RWPE1 (cell line): ENCODE measurements at places on chromosomes 4 and X.
A peak's percentile ranks its signal among the peaks of the same experiment; 100 is the strongest.

DNA sequence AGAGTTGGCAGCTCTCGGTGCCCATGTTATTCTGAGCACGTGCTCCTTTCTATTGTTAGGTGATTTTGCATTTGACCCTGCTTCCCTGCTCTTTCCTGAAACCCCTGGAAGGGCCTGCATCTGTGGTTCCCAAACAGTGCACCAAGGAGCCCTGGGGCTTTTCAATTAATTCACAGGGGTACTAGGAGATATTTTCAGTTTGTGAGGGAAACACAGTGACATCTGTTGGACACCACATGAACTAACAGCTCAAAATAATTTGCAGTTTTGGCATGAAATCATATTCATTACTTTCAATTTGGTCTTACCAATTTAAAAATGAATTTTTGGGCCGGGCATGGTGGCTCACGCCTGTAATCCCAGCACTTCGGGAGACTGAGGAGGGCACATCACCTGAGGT is 156.6 kb downstream of the GATB start:
- DNase-seq, result peak; percentile 30

GRCh38 chrX:65933085-65933589 is 106.7 kb downstream of the VSIG4 start:
- DNase-seq, result no peak

DNA sequence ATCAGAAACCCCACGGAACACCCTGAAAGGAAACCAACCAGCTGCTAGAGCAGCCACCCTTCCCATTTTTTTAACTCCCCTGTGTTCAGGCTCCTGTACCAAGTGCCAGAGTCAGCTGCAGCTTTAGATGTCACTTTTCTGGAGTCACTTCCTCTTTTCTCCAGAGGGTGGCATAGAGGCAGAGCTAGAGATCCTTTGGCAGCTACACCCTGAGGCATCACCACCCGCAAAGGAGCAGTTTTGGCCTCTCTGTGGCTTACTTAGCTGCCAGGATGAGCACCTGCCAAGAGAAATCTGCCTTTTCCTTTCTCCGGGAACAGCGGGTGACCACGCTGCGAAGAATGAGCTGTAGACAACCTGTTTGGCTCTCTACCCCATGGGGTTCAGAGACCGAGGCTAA is 58.0 kb upstream of the CHRDL1 start:
- peak; percentile 14 for DNase-seq

- no peak for DNase-seq
Observed at GRCh38 chr4:147101678-147102077, 156.0 kb upstream of the TTC29 start.

DNA sequence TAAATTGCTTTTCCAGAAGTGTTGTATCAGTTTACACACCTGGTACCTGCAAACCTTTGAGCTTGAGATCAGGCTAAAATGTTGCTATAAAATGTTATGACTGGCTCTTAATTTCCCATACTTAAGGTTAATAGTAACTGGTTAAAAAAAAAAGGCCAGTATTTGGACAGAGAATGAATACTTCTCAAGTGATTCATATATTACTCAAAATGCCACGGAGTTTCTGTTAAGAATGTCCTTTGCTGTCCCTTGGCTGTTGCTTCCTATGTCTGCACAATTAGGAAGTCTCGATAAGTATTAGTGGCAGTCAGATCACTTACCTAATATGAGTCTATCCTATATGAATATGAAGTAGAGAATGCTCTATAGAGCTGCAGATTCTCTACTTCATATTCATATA is 232.2 kb upstream of the IGFBP7 start:
- no peak for DNase-seq

- no peak for DNase-seq
Observed at GRCh38 chr4:86484241-86484640, 109.9 kb upstream of the PTPN13 start.

GRCh38 chrX:104877504-104877903 is 311.5 kb downstream of the IL1RAPL2 start:
- no peak for DNase-seq

DNA sequence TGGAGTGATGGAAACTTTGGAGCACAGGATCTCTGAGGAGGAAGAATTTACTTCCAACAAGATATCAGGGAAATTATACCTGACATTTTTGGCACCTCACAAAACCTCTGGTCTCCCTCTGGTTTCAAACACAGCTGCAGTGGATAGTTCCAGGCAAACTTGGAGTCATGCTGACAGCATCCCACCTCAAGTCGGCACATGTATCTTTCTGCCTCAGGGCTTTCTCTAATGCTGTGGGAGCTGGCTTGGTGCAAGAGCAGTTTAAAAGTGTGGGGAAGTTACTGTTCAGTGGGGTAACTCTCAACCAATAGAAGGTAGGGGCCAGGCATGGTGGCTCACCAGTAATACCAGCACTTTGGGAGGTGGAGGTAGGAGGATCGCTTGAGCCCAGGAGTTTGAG is 207.1 kb upstream of the NHS start:
- DNase-seq, result no peak

DNA sequence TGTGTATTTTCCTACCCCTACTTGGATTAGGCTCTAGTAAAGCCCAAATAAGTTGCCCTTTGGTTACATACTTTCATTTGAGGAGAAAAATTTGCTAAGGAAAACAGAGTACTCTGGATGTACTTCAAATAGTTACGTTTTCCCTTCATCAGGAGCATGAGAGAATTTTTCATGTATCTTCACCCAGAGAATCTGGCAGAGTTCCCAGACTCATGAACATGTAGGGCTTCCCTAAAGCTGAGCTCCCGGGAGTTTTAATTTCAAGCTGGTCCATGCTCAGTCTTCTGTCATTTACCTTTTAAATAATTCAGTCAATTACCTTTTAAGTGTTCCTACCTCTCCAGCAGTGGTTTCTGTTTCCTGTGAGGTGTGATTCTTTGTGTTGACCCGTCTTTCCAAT is 367.5 kb upstream of the GRID2 start:
- DNase-seq, result no peak

DNA sequence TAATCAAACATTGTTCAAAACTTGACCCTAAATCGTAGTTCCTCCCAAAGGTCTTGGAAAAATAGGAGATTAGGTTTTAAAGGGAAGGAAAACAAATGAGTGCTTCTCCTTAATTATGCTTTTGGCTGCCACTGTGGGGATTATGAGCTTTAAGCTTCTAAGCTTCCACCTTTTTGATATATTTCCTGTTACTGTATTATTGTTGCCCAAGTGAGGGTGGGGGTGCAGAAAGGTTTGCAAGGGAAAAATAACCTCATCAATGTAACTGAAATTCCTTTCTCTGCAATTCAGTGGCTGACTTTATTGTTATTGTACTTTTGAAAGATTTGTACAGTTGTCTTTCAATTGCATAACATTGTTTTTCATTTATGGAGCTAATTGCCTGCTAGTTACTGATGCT is 285.1 kb downstream of the FRMPD4 start:
- no peak for DNase-seq

- no peak for DNase-seq
Observed at GRCh38 chr4:123480706-123481418, 84.3 kb downstream of the SPRY1 start.

DNA sequence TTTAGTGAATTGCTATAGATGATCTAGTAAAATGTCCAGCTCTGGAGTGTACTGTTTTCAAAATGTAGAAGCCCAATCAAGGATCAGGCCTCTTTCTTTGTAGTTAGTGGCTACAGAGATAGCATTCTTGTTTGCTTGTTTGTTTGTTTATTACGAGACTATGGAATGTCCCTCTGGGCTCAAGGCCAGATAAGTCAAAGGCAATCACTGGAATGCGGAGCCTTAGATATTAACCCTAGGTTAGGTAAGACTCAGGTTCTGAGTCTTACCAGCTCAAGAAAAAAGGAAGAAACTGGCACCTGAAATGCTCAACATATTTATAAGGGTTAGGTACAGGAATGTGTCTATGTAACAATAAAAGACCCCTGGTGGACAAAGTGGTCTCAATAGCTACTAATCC is 261.5 kb downstream of the SLC7A11 start:
- no peak for DNase-seq

GRCh38 chr4:90572996-90573395 is 445.8 kb downstream of the CCSER1 start:
- DNase-seq, result no peak

- no peak for DNase-seq
Observed at GRCh38 chrX:124860736-124861135, 458.9 kb upstream of the TEX13C start.

- DNase-seq, result peak; percentile 66
Observed at GRCh38 chr4:25439918-25440477, 62.9 kb downstream of the ANAPC4 start.

- peak; percentile 4 for DNase-seq
Observed at GRCh38 chrX:42992199-42992943, 214.4 kb upstream of the PPP1R2C start.

- peak; percentile 1 for DNase-seq
Observed at GRCh38 chrX:42485601-42486000, 292.4 kb downstream of the PPP1R2C start.

DNA sequence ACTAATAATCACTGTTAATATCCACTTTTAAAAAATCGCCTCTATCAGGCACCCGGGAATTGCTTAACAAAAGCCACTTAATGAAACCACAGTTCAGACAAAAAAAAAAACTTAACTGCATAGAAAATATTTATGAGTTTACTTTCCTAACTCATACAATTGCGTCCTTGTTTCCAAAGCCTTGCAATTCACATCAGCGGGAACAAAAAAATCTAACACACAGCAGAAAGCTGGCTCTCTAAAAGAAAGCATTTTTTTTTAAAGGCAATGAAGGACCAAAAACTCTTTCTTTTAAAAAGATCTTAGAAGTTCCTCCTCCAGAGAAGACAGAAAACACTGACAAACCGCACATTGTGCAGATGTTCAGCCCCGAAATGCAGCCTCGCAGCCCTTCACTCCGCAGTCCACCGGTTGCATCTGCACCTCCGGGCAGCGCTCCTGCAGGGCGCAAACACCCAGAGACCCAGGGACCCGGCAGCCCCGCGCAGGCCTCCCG is 812 bp downstream of the FAT1 start:
- DNase-seq, result no peak

DNA sequence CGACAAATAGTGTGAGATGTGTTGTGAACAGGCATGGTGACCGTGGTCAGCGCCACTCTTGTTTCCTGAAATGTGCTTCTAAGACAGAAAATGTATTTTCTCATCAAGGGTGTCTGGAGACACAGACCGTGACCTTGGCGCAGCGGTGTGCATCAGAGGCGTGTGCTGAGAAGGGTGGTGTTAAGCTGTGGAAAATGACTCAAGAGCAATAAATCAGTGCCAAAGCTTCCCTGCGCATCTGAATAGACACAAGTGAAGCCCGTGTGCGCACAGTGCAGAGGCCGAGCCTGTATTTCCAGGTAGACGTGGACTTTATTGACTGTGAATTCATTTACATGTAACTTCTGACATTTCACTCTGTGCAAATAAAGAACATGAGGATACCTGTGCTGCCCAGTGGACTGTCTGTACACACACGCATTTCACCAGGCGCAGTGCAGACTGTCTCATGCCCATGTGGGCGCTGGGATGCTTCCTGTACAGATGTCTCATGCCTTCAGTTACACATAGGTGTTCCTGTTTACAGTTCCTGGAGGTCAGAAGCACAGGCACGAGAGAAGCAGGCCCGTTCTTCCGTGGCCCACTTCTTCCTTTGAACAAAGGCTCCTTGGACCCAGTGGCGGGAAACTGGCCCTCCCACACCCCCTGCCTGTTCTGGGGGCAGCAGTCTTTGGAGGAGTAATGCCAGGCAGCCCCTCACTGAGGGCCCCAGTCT is 31.9 kb downstream of the NSG1 start:
- DNase-seq, result no peak

DNA sequence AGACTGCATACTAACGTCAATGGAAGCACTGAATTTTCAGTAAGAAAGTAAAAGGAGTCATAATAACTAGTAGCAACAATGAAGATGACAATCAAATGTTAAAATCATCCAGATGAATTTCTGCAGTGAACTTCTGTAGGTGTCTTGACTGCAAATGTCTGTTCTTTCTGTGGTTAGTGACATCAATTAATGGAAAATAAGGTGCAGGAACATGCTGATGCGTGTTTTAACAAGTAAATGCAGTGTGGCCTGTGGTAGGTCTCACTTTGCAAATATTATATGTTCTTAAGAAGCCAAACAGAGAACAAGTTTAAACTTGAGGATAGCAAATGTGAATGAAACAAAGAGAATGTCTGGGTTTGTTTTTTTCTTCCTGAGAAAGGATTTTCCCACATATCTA is 2.6 kb upstream of the DTHD1 start:
- DNase-seq, result peak; percentile 56

DNA sequence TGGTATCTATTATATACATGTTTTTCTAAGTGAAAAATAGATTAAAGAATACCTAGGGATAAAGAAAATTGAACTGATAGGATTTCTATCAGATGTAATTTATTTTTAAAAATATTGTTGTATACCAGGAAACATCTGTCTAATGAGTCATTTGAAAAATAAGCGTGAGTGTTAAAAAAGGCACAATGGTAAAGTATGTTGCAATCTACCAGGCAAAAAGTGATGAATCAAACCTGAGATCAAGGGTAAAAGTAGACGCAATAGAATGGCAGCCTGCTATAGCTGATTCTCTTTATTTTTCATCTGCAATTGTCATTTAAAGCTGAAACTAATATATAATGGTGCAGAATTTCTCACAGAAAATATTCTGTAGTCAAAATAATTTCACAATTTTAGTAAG is 1119.6 kb downstream of the PCDH18 start:
- DNase-seq, result peak; percentile 40

GRCh38 chr4:111879539-111879938 is 265.7 kb upstream of the FAM241A start:
- no peak for DNase-seq

DNA sequence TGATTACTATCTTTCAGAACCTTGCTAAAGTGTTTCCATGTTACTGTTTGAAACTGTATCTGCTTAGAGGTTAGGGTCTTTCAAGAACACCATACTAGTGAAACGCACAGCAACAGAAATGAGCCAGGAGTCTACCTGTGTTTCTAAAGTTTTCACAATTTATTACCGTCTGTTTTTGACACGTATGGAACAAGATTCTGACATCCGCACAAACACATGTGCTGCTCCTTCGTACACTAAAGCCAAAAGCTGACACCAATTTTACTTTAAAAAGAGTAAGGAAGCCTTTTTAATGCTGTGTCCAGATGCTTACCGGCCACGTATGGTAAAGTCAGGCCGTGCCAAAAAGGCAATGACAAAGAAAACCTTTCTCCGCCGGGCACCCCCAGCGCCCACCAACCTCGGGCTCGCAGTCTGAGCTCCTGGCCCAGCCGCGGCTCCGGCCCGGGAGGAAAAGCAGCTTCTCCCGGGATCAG is 532 bp downstream of the RPS4X start:
- DNase-seq, result no peak

DNA sequence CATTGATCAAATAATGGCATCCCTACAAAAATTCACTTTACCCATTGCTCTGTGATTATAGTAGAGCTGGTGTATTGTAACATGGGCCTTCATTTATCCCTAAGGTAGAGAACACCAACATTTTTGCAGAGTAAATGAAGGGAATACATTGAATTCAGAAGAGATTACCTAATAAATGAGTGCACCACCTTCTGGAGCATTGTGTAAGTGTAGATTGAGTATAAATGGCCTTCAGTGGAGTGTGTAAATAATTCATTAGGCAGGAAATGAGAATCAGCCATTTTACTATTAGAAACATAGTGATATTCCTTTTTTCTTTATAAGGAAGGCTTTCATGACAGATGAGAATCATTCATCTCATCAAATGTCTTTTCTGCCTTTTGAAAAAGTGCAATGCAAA is 155.8 kb downstream of the FAM47B start:
- no peak for DNase-seq
